Activated naive CD8-positive, alpha-beta T cell treated with anti-CD3 and anti-CD28 coated beads for 36 hours (primary cell): ENCODE measurements at places on chromosomes 2 and 18. TPM values are rescaled to one million over a fixed set of nuclear protein-coding genes. Genes with fewer than 3 reads are reported as not detected.

GRCh38 chr2:24105816-24106215, 17.3 kb downstream of the PFN4 start:
- H3K4me3 ChIP-seq: no peak overlapping the region
- H3K27ac ChIP-seq: no peak overlapping the region
- DNase-seq: no peak
- no peaks in the 10 kb centered on the region for H3K4me1 ChIP-seq
- H3K27me3 ChIP-seq: no peaks in the 10 kb centered on the region

GRCh38 chr2:105795575-105795934, 50.8 kb downstream of the NCK2 start:
- no peaks in the 10 kb centered on the region for H3K27me3 ChIP-seq
- peak overlapping the region; percentile 92 for H3K27ac ChIP-seq
- peak; percentile 31 for DNase-seq
- H3K4me3 ChIP-seq: peak overlapping the region; percentile 83
- peaks cover 56% of the 10 kb centered on the region for H3K36me3 ChIP-seq
- peaks cover 90% of the 10 kb centered on the region for H3K4me1 ChIP-seq

The GPR35 gene
- 7.6 TPM for total RNA-seq

The SLC23A3 gene
- 0.92 TPM for total RNA-seq

The LOXHD1 gene
- 0.12 TPM for total RNA-seq

GRCh38 chr18:46899274-46899948, 17.9 kb downstream of the PIAS2 start:
- no peak for DNase-seq
- no peak overlapping the region for H3K4me3 ChIP-seq
- H3K4me1 ChIP-seq: peaks cover 21% of the 10 kb centered on the region
- peaks cover 42% of the 10 kb centered on the region for H3K36me3 ChIP-seq

GRCh38 chr2:119323459-119323858, 43.2 kb downstream of the C2orf76 start:
- H3K36me3 ChIP-seq: no peaks in the 10 kb centered on the region
- no peak overlapping the region for H3K4me3 ChIP-seq
- H3K4me1 ChIP-seq: no peaks in the 10 kb centered on the region
- H3K27me3 ChIP-seq: no peaks in the 10 kb centered on the region

GRCh38 chr18:58592223-58593214, 36.4 kb downstream of the ALPK2 start:
- no peaks in the 10 kb centered on the region for H3K36me3 ChIP-seq
- no peaks in the 10 kb centered on the region for H3K27me3 ChIP-seq
- H3K4me3 ChIP-seq: no peak overlapping the region
- peak overlapping the region; percentile 61 for H3K27ac ChIP-seq
